ENCODE measurements at places on chromosomes 2 and 18.

- DNase-seq, result no peak
These were observed 153.5 kb downstream of the ARHGAP15 start for GRCh38 chr2:143282684-143283083.

- no peak for DNase-seq
These were observed 152.0 kb downstream of the GREB1L start for GRCh38 chr18:21393986-21394385.

DNA sequence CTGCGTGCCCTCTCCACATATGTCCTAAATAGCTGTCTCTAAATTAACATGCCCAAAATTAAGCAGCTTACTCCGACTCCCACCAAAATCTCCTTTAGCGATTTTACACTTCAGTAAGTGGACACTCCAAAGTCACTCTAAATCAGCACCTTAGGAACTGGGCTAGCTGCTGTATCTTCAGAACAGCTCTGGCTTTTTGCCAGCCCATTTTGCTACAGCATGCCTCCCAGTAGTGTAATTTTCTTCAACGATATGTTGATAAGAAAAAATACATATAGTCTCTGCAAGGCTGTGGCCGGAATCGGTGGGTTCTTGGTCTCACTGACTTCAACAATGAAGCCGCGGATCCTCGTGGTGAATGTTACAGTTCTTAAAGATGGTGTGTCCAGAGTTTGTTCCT lies 291.8 kb upstream of the RGPD4 start:
- no peak for DNase-seq

DNA sequence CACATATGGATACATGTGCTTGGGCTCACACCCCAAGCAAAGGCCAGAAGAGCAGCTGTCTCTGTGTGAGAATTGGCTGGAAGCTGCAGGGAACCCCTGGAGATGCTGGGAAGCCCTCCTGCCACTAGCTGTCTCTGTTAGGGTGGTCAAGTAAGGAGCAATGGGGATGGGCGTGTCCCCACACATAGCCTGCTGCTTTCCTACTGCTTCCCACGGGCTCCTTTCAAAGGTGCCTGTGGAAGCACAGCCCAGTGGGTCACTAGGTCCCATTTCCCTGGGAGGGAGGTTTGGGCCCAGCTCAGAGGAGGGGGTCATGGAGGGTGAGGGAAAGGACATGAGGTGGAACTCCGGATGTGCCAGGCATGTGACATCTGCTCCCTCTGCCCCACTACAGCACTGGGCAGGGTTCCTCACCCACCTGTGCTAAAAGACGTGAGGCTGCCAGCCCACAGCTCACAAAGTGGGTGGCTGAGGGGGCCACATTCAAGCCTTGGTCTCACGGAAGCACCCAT lies 24.4 kb upstream of the MAL start:
- DNase-seq, result no peak

GRCh38 chr2:40642237-40642636 lies 190.3 kb upstream of the SLC8A1 start:
- DNase-seq, result no peak

GRCh38 chr2:200357845-200358244 lies 51.4 kb downstream of the SPATS2L start:
- no peak for DNase-seq

- DNase-seq, result no peak
These were observed 30.7 kb downstream of the IMPA2 start for GRCh38 chr18:12011957-12012549.

DNA sequence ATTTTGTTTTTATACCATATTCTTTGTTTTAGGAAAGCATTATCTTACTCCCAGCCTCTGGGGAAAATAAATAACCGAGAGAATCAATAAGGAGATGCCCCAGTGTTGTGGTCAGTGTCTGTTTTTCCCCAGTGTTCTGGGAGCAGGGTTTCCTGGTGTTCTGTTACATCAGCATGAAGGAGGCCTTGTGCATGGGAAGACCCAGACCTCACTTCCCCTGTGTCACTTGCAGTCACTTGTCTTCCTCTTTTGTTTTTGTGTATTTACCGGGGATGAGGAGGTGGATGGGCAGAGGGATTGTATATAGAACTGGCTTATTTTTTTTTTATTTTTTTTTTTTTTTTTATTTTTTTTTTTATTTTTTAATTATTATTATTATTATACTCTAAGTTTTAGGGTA lies 45.0 kb upstream of the MGAT5 start:
- DNase-seq, result peak; percentile 65

- no peak for DNase-seq
These were observed 69.2 kb downstream of the AP1S3 start for GRCh38 chr2:223768179-223768578.

DNA sequence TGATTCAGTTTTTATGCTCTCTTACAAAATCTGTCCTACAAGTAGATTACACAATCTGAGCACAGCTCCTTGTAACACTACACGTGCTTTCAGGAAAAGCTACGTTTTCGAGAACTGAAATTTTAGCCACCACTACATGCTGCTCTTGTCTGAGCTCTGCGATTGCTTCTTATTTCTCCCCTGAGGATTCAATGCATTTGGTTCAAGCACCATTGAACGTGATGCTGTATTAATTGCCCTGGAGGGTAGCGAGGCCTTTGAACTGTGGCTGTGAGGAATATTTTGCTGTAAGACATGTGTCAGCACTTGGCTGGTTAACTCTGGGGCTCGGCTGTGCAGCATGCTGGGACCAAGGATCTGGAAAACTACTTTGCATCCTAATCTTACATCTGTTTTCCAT lies 405.8 kb downstream of the EPHA4 start:
- DNase-seq, result no peak

DNA sequence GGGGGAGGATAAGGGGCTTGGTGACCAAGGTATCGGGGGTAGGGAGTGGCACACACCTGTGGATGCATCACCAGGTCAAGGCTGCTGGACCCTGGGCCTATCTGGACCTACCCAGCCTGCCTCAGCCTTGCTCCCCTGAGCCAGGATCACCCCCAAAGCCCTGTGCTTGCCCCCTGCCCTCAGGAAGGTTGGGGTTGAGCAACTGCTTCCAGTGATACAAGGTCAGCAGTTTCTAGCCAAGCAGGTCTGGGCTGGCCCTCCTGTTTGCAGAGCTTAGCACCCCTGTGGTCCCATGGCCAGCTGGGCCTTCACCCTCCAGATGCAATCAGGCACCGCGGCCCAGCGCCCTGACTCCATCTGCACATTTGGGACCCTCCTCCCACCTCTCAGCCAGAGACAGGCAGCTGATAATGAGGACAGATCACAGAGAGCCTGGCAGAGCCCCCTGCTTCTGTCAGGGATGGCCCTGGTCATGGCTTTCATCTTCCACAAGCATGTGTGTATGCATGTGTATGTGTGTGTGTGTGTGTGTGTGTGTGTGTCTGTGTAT lies 154.6 kb downstream of the TFCP2L1 start:
- DNase-seq, result no peak

- no peak for DNase-seq
These were observed 268.0 kb downstream of the HDAC4 start for GRCh38 chr2:239132786-239133185.

DNA sequence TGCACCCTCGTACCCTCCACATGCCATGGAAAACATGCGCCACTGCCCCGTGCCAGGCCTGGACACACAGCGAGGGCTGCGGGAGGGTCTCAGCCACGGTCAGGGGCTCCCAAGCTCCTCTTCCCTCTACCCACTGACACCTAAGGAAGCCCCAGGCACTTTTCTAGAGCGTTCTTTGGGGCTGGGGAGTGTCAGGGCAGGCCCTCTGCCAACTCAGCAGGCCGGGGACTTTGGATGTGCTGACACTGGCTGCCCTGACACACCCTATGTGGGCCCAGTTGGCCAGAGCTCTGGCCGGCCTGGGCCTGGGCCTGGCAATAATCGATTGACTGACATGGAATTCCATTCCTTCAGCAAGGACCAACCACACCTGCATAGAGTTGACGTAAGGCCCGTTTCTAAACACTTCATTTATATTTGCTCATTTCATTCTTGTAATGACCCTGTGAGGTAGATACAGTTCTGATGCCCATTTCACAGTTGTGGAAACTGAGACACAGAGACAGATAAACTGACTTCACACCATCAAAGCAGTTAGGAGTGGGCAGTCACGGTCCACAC lies 70.5 kb downstream of the ZFP36L2 start:
- DNase-seq, result no peak
